ENCODE measurements at places on chromosomes 13 and 19. TPM values are rescaled to one million over a fixed set of nuclear protein-coding genes. Genes with fewer than 3 reads are reported as not detected.

DNA sequence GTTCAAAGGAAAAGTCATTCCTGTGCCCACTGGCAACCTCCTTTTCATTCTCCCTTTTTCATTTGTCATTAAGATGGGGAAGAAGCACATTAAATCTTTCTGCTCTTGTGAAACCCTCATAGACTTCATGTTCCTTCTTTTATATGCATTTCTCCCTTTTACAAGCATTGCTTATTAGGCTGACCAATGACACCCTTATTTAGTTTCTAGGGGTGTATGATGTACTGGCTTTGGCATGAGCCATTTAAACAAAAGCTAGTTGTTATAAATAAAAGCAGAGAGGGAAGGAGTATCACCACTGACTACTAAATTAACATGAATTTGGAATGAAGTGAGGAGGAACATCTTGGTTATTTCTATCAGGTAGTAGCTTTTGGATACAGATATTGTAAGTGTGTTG lies 68.2 kb upstream of the PCDH9 start:
- DNase-seq: no peak

DNA sequence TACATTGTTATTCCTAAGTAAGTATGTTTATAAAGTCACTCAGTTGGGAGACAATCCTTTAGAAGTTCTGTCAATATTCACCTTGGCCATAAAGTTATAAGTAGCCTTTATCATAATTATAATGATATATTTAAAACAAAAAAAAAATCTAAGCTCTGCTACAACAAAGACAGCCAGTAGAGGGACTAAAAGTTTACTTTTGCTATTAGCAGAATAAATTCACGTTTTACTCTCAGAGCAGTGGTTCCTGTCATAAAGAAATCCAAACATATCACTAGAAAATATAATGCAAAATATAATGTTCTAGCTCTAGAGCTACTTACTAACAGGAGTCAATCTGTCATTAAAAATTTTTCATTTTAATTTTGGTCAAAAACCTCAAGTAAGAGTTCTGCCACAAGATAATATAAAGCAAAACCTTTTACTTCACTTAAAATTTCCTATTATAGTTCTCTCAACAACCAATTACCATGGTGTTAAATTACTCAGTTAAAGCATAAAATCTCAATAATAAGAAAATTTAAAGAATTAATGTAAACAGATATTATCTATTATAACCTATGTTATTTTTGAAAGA lies 17.7 kb downstream of the INTS6 start:
- DNase-seq: no peak

DNA sequence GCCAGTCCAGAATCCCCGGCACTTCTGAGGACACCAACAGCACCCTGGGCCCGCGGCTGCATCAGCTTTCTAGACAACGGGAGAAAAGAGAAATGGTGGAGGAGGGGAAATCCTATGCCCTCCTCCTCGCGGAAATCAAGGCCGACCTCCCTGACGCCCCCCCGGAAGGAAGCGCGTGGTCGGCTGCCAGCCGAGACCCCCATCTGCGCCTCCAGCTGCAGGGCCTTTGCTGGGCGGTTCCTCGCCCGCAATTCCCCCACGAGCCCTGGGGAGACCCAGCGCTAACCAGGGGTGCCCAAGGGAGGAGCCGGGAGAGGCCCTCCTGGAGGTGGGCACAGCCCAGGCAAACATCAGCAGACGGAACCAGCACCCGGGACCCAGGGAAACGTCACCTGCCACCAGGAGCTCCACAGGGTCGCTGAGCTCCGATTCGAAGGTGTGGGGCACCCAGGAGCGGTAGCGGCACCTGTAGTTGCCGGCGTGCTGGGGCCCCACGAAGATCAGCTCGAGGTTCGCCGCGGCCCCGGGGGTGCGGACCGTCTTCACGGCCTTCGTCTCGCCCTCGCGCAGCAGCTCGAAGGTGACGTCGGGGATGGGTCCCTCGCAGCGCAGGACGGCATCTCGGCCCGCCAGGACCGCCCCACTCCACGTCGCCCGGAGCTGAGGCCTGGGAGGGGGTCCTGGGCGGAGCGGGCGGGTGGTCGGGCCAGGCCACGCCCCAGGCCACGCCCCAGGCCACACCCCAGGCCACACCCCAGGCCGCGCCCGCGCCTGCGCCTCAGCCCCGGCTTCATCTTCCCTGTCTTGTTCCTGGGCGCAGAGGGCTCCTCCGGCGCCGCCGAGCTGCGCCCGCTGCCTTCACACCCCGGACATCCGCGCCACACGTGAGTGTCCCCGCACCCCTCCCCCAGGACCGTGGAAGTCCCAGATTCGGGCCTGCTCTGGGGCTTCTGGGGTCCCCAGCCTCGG lies 6.0 kb downstream of the A1BG start:
- no peak for DNase-seq

- DNase-seq: no peak
Measured at GRCh38 chr13:74770361-74770760, 636.2 kb upstream of the KLF12 start.

- no peak for DNase-seq
Measured at GRCh38 chr19:15683411-15683810, 10.5 kb downstream of the CYP4F12 start.

GRCh38 chr13:46389457-46390451 lies 2.7 kb upstream of the RUBCNL start:
- no peak for DNase-seq

Gene ALOX5AP
- total RNA-seq: 0.31 TPM

Gene STOML3
- total RNA-seq: 0.56 TPM

Gene SULT2A1
- total RNA-seq: 4.4 TPM
